ENCODE measurements at places on chromosomes 5 and 9.
A peak's percentile ranks its signal among the peaks of the same experiment; 100 is the strongest.

GRCh38 chr9:69740872-69741505, 18.8 kb downstream of the PTAR1 start:
- no peak for DNase-seq

DNA sequence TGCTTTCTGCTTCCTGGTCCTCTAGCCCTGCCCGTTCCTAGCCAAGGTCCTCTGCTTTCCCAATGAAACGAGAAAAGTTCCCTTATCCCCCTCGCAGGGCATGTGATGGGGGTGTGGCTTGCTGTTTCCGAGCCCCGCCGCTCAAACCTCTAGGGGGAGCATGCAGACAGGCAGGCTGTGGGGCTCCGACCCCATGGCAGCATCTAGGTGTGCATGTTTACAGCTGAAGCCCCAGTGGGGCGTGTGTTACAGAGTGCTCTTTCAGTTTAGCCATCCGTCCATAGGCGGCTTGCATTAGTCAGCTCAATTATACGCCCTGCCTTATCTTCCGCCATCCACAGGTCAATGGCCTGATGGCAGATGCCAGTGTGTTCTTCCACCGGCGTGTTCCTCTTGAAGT, 48.3 kb upstream of the SPATA31E1 start:
- DNase-seq: no peak

DNA sequence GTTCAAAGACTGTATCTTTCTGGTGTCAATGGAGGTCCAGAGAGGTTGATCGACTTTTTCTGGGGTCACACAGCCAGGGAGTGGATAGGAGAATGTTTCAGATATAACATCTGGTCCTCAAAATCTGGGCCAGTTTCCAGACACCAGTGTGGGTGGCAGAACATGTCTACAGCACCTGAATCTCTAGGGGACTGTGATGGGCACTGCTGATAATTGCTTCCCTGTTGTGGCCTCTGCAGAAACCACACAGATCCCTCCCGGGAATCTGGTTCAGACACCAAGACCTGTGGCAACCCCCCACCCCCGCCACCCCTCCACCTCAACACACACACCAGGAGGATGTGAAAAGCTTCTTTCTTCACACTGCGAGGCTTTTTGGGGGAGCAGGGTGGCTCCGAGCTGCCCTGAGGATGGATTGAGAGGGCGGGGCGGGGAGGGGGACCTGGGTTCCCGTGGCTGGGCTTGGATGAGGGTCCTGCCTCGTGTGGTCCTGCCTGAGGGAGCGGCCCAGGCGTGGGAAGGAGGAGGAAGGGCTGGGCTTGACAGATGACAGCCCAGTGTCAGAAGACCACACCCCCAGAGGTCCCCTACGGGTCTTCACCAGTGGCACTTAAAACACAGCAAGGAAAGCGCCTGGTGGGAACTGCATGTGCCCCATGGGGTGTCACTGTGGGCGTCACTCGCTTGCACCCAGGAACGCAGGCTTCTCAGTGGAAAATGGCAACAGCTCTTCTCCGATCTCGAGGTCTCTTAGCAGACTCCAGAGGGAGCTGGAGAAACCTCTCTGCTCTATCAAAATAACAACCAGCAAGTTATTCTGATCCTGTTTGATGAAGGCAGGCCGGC, 55.2 kb downstream of the TRIP13 start:
- no peak for DNase-seq

- no peak for DNase-seq
Measured at GRCh38 chr5:71907001-71907588, 188.0 kb downstream of the CARTPT start.

DNA sequence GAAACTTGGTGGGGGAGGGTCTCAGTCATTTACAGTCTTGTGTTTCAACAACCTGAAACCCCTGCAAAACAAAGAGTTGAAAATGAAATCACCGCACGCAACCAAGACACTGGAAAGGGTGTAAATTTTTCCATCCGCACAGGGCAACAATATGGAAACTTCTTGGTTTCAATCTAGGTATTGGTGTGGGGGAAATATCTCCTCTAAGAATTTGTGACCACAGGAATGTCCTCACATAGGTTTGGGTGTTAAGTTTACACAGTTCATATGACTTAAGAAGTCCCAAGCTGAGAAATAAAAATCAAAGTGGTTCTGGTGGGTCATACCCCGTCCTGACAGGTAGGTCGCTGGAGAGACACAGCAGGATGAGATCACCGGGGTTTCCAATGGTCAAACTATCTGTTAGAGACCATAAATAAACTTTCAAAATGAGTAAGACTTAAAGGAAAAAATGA, 51.9 kb upstream of the PIP5K1B start:
- DNase-seq: no peak

DNA sequence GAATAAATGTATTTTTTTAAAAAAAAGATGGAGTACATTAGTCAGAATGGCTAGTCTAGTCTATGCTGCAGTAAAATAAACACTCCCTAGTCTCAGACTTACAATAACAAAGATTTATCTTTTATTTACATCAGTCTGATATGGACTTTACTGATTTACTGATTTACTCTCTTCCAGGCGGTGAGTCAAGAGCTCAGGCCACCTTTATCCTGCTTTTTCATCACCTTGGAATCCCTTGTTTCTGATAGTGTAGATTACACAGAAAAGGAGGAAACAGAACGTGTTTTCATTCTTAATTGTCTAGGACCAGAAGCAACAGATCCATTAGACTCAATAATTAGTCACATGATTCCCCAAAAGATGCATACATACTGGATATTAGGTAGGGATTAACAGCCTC, 290.1 kb upstream of the TRPC7 start:
- no peak for DNase-seq

DNA sequence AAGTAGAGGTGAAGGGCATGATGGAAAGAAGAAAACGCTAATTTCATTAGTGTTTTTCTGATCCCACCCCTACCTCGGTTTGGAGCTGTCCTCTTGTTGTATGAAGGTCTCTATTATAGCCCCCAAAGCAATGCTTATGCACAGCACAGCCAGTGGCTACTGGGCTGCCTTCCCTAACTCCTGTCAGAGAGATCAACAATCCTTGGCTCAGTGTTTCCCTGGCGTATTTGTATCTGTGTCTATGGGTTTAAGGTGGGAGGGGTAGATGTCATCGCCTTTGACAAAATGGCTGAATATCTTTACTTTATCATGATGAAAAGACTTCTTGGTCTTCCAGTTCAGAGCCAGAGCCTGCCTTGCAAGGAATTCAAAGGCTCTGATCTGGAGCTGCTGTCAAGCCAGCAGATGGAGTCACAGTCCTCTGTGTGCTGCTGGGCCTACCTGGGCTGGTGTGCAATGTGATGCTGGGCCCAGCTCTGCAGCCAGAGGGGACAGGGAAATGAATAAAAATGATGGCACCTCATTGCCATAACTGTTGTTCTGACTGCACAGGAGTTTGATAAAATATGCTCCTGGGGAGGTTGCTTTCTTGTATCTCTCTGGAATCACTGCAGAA, 20.1 kb upstream of the HSPA9 start:
- no peak for DNase-seq

GRCh38 chr5:180802325-180803180, at the start of gene MGAT1:
MGAT1 (minus strand) TSS chr5:180802806; CDS start chr5:180792971, 9,835 bp downstream.
- DNase-seq: peak; percentile 77

DNA sequence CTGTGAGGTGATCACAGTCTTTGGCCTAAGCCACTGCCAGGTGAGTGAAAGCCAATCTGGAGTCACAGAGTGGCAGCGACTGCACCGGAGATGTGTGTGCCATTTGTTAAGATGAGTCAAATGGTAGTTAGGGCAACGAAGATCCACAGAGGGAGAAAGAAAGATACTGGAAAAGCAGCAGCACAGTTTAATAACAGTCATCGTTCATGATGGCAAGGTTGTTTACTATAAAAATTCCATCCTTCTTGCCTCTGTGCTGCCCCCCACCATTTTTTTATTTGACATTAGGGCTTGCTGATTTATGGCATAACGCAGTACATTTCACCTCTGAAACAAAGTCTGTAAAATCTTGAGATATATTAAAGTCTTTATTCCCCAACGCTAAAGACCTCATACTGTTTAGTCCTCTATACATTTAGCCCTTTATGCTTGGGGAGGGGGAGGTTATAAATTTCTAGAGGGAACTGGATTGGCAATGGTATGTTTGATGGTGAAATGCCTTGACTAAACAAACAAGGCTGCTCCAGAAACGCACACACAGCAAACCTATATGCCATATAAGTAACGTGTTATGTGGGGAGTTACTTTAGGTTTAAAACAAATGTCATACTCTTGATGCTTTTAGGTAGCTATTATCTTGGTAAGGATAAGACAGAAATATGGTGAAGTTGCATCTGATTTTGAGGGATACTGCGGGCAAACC, 55.8 kb upstream of the ABL1 start:
- no peak for DNase-seq

DNA sequence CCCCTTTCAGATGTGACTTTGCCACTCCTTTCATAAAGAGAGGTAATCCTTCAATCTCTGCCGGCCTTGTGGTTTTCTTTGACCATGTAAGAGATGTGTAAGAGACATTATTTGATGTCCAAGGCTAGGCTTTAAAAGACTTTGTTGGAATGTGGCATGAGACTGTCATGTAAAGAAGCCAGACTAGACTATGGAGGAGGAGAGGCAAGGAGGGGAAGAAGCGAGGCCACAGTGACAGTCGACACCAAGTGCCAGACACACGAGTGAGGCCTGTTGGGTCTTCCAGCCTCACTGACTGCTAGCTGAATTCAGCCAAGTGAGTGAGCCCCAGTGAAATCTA, 1013.3 kb downstream of the MAT2B start:
- no peak for DNase-seq

- no peak for DNase-seq
Measured at GRCh38 chr9:98168153-98168780, 24.2 kb downstream of the CORO2A start.

GRCh38 chr5:160643616-160644240, 208.3 kb downstream of the ATP10B start:
- DNase-seq: no peak

GRCh38 chr5:10133830-10134229, 115.9 kb downstream of the ATPSCKMT start:
- DNase-seq: no peak

- no peak for DNase-seq
Measured at GRCh38 chr5:8953911-8954438, 591.9 kb downstream of the SEMA5A start.
